Left renal pelvis (tissue), 4 donors: ENCODE measurements at places on chromosomes 3 and 15.

DNA sequence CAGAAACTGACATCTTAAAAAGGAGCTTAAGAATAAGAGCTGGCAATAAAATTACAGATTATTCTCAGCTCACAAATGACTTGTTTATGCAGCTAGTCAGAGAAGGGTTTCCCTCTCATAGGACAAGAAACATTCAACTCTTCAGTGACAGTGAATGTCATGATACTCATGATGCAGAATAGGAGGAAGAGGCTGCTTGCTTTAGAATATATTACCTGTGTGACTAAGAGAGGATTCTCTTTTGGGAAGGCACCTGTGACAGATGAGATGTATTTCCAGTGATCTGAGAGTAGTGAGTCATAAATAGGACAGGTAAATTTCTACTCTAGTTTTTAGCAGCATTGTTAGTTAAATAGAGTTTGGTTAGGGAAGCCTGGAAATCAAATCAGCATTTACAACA lies 39.9 kb downstream of the RASA2 start:
- DNase-seq, result no peak

GRCh38 chr3:9810433-9810770 lies 340 bp downstream of the TTLL3 start:
- no peak for DNase-seq

DNA sequence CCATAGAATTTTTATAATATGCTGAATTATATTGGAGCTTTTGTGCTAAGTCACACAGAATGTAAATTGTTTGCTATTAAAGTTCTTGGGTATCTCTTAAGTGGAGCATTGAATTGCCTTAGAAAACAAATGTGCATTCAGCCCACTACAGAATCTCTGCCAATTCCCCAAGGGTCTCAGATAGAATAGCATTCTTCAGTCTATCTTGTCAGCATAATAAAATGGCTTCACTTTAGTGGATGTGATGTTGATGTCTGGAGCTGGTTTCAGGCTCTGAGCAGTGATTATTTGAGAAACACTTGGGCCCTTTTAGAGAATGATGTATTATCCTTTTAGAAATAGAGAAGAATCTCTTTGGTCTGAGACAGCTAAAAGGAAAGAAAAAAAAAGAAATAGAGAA lies 45.2 kb downstream of the LRCH3 start:
- no peak for DNase-seq

- DNase-seq, result no peak
Measured at GRCh38 chr3:168534761-168535160, 439.0 kb upstream of the GOLIM4 start.

- no peak for DNase-seq
Measured at GRCh38 chr3:52280050-52280461, 1.6 kb upstream of the WDR82 start.

- no peak for DNase-seq
Measured at GRCh38 chr3:76039431-76039830, 254.1 kb upstream of the ZNF717 start.

- DNase-seq, result no peak
Measured at GRCh38 chr3:21140785-21141184, 610.2 kb downstream of the ZNF385D start.

DNA sequence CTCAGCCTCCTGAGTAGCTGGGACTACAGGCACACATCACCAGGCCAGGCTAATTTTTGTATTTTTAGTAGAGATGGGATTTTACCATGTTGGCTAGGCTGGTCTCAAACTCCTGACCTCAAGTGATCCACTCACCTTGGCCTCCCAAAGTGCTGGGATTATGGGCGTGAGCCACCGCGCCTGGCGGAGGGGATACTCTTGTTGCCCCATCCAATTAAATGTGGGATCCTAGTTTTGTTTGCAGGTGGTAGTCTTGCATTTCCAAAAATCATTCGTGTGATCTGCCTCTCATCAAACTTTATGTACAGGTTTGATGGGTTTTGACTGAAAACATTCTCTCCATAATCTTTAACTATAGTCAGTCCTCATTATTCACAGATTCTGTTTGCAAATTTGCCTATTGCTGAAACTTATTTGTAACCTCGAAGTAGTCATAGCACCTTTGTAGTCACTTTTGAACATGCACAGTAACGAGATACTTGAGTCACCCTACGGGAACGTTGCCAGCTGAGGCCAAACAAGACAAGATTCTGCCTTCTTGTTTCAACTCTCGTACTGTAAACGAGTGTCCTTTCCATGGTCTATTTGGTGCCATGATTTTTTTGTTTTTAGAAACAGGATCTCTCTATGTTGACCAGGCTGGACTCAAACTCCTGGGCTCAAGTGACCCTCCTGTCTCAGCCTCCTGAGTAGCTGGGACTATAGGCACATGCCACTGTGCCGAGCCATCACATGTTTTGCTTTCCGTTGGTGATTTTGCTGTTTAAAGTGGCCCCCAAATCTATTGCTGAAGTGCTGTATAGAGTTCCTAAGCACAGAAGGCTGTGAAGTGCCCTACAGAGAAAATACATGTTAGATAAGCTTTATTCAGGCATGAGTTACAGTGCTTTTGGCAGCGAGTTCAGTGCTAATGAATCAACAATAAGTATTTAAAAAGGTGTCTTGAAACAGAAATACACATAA lies 8.1 kb upstream of the MAPK6 start:
- no peak for DNase-seq

- DNase-seq, result no peak
Measured at GRCh38 chr3:108008931-108009639, 81.7 kb downstream of the CD47 start.

GRCh38 chr3:156957715-156958114 lies 131.6 kb downstream of the LEKR1 start:
- no peak for DNase-seq

DNA sequence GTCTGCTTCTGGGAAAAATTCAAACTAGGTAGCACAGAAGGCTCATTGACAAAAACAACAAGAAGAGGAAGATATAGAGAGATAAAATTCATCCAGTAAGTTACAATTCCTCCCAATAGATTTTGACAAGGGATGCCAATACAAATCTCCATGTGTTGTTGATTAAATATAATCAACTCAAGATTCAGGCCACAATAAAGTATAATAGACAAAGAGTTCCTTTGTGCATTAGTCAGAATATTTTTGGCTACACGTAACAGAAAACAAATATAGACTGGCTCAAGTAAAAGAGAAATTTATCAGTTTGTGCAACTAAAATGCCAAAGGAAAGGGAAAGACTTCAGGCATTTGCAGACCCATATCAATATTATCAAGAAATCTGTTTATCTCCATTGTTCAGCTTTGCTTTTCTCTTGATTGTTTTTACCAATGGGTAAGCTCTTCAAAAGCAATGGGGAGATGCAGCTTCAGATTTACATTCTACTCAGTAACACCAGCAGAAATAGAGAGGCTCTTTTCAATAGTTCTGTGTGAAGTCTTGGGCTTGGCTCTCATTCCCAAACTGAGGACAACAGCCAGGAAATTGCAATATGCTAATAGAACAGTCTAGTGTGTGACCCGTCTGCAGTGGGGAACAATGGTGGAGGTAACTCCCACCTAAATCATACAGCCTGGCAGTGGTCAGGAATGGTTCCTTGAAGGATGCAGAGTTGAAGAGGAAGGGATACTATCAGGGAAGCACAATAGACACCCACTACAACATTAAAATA lies 77.6 kb upstream of the PROK2 start:
- no peak for DNase-seq

- no peak for DNase-seq
Measured at GRCh38 chr3:118781232-118781631, 253.4 kb downstream of the IGSF11 start.

GRCh38 chr15:98395974-98396610 lies 252.2 kb upstream of the IGF1R start:
- no peak for DNase-seq

- no peak for DNase-seq
Measured at GRCh38 chr3:158447408-158447807, 123.6 kb upstream of the MLF1 start.

GRCh38 chr3:107810171-107811071 lies 280.4 kb downstream of the CD47 start:
- no peak for DNase-seq

- DNase-seq, result no peak
Measured at GRCh38 chr3:28912120-28912885, 368.6 kb upstream of the RBMS3 start.

DNA sequence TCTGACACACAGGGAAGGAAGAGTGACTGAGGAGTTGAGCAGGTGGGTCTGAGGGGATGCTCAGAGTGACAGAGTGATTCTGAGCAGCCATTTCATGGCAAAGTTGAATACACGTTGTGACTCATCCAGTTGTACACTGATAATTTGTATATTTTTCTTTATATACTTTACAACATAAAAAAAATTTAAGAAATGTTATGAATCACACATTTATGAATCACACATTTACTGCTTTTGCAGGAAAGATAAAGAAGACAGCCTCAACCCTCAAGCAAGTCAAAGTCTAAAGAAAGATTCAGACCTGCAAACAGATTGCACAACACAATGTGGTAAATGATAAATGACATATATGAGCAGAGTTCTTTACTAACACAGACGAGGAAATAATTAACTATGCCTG lies 21.0 kb upstream of the CHMP2B start:
- DNase-seq, result no peak

GRCh38 chr15:94237903-94238302 lies 6.5 kb downstream of the MCTP2 start:
- DNase-seq, result no peak

DNA sequence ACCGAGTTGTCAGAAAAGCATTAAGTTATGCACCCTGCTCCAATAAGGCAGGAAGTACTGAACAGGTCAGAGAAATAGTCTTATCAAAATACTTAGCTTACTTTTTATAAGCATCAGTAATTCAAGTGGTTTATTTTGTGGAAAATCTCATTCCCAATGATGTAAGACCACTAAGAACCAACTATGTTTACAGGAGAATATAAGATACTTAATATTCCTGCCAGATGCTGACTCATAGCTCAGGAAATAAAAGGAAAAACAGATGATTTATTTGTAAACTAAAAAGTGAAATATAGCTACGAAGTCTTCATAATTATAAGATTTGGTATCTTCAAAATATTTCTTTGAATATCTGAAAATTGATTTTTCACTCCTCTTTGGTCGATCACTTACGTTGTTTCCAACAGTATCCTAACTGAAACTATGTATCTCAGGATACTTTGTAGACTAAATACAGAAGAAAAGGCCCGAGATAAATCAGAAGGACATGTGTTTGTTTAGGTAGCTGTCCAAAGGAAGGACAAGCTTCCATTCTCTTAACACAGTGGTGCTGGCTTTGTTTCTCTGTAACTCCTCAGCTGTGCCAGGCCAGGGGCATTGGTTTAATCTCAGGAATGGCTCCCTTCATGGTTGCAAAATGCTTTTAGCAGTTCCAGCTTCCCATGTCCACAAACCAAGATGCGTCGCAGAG lies 295.8 kb downstream of the GBE1 start:
- no peak for DNase-seq

DNA sequence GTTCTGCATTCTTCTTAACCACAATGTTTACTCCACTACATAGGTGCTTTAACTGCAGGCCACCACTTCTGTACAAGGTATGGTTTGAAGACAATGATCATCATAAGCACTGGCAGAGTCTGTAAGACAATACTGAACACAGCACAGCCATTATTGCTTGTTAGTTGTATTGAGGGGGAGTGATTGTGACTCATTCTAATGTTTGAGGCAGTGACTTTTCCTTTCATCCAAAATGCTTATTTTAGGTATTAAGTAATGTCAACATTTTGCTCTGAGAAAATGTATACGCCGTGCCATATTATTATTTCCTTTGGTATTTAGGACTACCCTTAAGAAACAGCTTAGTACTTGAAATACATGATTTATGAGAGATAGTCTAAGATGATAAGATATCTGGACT lies 618.2 kb upstream of the ZNF717 start:
- no peak for DNase-seq

GRCh38 chr3:70737666-70738290 lies 425.3 kb upstream of the MDFIC2 start:
- DNase-seq, result no peak

DNA sequence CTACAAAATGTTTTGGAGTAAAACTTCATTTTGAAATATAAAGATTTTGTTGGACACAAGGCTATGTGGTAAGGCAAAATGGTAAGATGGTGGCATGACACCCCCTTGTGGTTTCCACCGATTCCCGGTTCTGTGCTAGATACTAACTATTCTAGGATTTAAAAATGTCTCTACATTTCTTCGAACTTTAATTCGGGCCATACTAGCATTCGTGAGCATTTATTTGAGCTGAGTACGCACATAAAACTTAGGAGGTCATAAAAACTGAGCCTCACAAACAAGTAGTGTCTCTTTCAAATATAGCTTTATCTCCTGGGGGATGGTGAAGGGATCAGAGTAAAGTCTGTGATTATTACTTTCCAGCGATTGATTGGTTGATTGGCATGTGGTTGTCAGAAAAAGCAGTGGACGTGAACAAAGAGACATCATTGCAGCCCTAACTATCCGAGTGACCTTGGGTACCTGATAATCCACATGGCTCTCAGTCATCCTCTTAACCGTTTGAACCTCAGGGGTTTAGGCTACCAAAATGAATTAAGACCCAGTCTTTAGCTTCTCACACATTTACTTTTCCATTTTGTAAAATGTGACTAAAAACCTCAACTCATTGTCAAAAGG lies 1.1 kb upstream of the ZNF639 start:
- DNase-seq, result no peak

DNA sequence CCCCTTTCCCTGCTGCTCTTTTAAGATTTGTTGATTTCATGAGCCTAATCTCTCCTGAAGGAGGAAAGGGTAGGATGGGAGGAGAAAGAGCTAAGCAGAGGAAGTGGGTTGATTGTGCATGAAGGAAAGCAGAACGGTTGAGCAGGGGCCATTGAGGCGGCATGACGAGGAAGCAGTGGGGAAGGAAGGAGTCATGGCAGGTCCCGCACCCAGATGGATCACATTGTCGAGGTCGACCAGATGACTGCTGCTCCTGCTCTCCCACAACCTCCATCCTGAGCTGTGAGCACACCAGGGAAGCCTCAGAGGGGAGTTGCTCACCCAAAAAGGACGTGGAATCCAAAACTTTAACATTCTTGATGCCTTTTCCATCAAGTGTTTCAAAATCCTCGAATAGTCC lies 42.8 kb downstream of the ABTB1 start:
- no peak for DNase-seq

DNA sequence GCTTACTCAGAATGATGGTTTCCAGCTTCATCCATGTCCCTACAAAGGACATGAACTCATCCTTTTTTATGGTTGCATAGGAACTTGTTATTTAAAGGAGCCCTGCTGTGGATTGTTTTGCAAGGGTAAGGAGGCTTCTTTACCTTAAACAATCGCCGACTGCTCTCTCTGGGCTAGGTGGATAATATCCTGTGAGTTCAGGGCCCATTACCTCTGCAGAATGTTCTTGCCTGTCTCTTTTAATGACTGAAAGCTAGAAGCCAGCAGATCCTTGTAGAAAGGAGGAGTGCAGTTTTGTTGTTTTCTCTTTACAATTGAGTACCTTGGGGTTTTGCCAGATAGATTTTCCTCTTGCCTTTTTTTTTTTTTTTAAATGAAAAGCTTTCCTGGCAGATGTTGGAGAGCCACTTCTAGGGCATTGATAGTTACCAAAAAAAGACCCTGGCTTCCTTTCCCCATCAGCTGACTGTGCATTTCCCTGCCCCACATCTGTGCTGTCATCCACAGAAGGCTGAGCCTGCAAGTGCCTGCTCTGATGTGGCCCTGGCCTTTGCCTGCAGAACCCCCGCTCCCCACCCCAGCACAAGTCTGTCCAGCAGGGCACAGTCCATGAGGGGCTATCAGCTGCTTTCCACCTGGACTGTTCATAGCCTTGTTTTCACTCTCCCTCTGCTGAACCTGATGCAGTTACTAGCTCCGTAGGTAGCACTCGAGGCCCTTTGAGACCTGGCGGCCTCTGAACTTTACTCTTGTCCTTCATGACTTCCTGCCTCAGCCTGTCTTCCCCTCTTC lies 113.1 kb downstream of the CHCHD6 start:
- peak; percentile 18 for DNase-seq

GRCh38 chr3:127045435-127046045 lies 62.6 kb downstream of the PLXNA1 start:
- DNase-seq, result no peak
